ENCODE measurements at places on chromosomes 3 and 15.

GRCh38 chr3:134428401-134428800 lies 54.2 kb upstream of the AMOTL2 start:
- DNase-seq = no peak

DNA sequence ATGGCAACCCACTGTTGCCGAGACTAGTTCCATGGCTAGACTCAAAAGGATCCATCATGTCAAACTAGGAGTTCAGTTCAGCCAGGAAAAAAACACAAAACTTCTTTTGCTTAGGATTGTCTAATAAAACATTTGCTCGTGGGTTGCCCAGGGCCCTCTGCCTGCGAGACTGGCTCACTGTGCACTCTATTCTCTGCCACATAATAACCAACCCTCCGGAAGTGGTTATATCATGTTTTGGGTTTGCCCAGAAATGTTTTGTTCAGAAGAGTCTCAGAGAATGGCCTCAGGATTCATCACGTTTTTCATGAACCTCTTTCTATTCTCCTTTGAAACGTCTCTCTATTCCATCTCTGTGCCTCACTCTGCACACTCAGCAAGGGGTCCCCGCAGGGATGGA lies 216.1 kb downstream of the SV2B start:
- no peak for DNase-seq

DNA sequence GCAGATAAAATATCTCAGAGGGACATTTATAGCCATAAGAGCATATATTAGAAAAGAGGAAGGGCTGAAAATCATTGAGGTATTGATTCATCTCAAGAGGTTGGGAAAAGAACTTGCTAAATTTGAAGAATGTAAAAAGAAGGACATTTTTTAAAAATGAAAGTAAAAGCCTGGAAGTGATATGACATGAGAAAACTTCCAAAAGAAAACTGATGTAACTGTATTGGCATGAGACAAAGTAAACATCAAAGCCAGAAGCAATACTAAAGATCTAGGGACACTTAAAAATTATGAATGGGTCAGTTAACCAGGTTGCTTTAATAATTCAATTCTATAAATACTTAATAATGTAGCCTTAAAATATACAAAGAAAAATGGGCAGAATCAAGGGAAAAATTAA lies 31.9 kb downstream of the CEP63 start:
- DNase-seq = no peak

- no peak for DNase-seq
These were observed 45.4 kb downstream of the WWTR1 start for GRCh38 chr3:149612456-149612855.

DNA sequence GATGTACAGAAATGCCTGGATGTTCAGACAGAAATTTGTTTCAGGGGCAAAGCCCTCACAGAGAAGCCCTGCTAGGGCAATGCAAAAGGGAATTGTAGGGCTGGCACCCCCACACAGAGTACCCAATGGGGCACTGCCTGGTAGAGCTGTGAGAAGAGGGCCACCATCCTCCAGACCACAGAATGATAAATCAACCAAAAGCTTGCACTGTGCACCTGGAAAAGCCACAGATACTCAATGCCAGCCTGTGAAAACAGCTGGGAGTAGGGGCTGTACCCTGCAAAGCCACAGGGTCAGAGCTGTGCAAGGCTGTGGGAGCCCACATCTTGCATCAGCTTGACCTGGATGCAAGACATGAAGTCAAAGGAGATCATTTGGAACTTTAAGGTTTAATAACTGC lies 477.9 kb upstream of the NECTIN3 start:
- no peak for DNase-seq

DNA sequence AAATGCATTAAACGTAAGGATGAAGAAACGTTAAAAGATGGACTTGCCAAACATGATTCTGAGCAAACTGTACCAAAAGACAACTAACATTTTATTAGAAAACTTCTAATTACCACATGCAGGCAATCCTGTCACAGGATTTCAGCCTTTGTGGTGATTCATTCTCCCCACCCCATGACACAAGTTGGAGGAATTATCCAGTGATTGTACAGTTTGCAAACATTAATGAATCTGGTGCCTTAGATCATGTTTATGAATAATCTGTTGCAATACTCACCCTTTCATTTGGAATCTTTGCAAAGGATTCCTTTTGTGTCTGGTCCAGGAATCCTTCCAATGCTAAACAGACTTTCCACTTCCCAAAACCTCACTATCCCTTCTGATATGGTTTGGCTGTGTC lies 23.3 kb upstream of the ERC2 start:
- no peak for DNase-seq
